ENCODE measurements at places on chromosomes 12 and 14.
A peak's percentile ranks its signal among the peaks of the same experiment; 100 is the strongest.

DNA sequence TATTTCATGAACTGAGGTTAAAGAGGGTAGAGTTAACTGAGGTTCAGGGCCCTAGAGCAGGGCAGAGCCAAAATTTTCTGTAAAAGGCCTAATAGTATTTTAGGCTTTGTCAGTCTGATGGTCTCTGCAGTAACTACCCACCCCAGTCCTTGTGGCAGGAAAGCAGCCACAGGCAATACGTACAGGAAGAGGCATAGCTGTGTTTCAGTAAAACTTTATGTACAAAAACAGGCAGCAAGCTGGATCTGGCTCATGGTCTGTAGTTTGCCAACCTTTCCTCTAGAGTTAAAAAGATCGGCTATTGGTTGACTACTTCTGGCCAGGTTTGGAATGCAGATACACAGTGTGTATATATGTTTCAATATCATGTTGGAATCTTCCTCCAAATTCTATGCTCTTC is 17.2 kb downstream of the TM7SF3 start:
- no peak for DNase-seq

- no peak for DNase-seq
Observed at GRCh38 chr14:22320362-22320750, 268.7 kb downstream of the DAD1 start.

GRCh38 chr14:95311752-95312151 is 8.0 kb downstream of the CLMN start:
- DNase-seq: no peak

DNA sequence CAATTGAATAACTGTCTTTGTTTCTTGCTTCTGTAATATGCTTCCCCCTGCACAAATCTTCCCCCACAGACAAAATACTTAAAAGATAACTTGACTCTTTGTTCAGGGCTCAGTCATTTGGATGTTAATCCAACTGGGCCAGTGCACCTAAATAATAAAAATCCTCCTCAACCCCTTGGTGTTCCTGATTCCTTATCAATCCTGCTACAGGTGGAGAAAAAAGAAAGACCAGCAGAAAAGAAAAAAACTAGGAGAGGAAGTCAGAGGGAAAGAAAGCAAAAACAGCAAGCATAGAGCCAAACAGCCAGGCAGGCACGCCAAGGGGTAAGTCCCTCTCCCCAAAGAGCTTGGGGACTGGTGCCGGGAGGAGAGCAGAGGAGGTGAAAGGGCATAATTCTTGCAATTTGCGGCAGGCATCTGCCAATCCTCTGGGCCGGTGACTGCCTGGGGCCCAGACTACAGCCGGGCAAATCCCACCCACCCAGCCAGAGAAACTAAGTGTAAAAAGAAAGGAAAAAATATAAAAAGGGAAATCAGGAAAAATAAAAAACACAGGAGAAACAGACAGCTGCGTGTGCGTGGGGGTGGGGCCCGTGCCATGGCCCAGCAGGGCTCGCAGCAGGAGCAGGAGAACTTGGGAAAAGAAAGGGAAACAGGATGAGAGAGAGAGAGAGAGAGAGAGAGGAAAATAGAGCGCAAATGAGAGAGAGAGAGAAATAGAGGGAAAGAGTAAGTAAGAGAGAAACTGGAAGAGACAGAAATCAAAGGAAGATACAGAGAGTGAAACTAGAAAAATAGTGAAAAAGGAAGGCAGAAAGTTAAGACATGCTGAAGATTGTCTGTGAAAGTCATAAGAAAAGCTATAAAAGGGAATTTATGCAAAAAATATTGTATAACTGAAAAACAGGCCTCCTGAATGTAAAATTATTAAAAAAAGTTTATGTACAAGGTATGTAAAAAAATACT is 21.4 kb downstream of the KLRK1 start:
- DNase-seq: no peak

DNA sequence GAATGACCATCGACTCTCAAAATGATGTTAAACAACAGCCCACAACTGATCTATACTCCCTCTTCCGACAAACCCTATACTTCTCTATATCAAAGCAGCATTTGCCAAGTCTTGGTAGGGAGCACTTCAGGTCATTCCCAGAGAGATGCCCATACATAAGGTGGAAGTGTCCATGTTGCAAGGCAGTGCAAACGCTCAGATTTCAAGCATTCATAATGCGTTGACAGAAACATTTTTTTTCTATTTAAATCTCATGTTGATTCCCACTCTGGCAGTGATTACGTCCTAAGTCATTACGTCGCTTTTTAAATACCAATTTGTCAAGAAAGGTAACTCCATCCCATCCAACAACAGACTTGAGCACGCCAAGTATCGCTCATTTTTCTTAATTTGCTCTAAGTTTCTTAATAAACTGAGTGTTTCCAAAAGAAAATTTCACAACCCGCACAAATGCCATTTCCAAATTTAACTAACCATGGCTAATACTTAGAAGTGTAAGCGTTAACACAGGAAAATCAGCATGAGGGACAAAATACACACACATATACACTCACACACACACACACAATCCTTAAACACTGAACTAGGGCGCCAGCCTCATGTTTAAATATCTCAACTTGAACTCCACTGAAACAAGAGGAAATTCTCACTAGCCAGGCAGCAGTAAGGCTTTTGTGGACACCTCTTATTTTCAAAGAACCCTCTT is 1.1 kb downstream of the GXYLT1 start:
- peak; percentile 34 for DNase-seq

- no peak for DNase-seq
Observed at GRCh38 chr12:131074221-131075083, 120.7 kb downstream of the ADGRD1 start.
